ENCODE measurements at places on chromosomes 6 and 20.

GRCh38 chr20:13220194-13220903, 725 bp upstream of the ISM1 start:
- no peak for DNase-seq

DNA sequence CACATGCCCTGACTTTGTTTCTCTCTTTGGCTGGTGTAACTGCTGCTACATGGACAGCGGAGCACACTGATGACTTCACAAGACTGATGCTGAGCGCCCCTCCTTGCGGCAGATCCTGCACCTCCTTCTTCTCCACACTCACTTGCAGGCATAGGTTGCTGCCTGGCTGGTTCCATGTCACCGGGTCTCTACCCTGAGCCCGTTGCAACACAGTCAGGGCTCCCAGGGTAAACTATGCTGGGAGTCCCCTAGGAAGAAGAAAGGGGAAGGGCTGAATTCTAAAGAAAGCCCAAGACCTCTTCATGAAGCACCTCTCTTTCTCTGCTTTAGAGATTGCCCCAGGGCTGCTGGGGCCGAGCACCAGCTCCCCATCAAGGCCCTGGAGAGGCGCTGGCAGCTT, 83.3 kb upstream of the DUSP22 start:
- no peak for DNase-seq

DNA sequence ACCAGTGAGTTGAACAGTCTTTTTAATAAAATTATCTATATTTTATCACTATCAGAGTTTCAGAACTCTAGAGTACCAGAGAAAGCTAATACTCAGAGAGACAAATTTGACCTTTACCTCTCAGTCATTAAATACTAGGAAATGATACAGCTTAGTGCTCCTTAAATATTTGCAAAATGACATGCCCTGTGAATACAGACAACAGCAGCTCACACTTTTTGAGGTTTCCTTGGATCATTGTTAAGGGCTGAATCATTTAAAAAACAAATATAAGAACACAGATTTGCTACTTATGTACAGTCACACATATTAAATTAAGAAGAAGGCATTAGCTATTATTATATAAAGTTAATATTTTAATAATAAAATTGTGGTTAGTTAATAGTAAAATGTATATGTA, 1158.7 kb upstream of the EYS start:
- DNase-seq = no peak

- DNase-seq = peak; percentile 28
Measured at GRCh38 chr6:36724514-36725390, 27.1 kb downstream of the RAB44 start.

GRCh38 chr6:33278392-33278741, 1.4 kb downstream of the B3GALT4 start:
- DNase-seq = no peak

DNA sequence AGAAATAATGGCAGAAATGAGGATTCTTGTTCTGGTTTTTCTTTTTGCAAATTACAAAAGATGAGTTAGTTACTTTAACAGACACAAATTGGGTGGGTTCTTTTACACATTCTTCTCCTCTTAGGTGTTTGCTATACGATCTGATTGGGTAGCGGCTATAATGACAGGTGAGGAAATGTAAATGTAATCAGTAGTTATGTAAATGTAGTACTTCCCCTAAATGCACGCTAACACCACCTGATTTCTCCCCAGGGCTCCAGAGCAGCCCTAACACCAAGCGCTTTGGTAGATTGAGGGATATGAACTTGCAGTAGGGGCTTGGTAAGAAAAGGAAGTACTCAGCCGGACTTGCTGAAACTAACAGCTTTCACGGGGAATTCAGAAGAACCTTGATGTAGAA, 499.4 kb upstream of the NOX3 start:
- DNase-seq = no peak

GRCh38 chr6:34772940-34773339, 15.6 kb downstream of the SNRPC start:
- no peak for DNase-seq

GRCh38 chr20:9160331-9160730, 91.4 kb downstream of the PLCB4 start:
- DNase-seq = no peak

- DNase-seq = no peak
Measured at GRCh38 chr6:166616261-166617238, 10.5 kb downstream of the RPS6KA2 start.

GRCh38 chr20:1809611-1810510, 85.3 kb upstream of the SIRPA start:
- no peak for DNase-seq

- DNase-seq = peak; percentile 41
Measured at GRCh38 chr6:41846666-41847237, 48.4 kb downstream of the USP49 start.

DNA sequence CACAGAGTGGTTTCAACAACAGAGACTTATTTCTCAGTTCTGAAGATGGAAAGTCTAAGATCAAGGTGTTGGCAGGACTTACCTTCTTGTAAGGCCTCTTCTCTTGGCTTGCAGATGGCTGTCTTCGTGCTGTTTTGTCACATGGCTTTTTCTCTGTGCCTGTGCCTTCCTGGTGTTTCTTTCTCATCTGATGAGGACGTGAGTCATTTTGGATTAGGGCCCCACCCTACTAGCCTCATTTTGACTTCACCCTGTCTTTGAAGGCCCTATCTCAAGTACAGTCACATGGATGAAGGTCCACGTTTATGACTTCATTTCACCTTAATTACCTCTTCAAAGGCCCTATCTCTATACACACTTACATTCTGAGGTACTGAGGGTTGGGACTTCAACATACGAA, 41.4 kb upstream of the LAMA2 start:
- no peak for DNase-seq

DNA sequence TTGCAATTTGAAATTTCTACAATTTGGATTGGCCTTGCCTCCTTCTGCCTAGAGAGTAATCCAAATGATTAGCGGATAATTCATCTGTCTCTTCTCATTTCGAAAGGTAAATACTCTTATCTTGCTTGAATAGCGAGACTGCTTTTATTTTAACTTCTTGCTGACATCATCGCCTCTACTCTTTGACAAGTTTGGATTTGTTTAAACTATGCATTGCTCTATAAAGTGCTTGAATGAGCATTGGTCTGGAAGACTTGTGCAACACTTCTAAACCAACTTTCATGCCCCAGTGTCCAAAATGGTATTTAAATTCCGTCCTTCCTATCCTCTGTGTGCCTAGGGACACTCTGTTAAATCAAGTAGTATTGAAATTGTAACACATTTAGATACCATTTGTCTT, 384.1 kb upstream of the SLC35B3 start:
- no peak for DNase-seq

DNA sequence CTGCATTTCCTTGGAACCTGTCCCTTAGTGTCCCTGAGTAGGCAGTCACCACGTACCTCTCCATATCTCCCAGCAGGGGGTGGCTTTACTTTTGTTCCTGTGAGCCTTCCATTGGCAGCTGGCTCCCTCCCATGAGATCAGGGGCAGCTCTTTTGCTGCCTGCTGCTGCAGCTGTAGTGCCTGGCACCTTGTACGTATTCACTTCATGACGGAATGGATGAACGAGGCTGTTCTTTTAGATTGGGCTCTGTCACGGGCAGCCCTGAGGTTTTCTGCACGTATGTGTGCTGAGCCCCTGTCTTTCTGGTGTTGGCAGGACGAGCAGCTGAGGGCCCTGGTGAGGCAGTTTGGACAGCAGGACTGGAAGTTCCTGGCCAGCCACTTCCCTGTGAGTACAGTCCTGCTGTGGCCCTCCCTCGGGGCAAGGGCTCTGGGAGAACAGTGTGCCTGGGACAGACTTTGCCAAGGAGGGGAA, 14.6 kb downstream of the MYBL2 start:
- no peak for DNase-seq
